GM13976 (cell line): ENCODE measurements at places on chromosomes 1 and 21.
A peak's percentile ranks its signal among the peaks of the same experiment; 100 is the strongest.

GRCh38 chr1:46554236-46554596 is 2.8 kb upstream of the KNCN start:
- DNase-seq, result no peak

GRCh38 chr1:66848193-66848592 is 47.1 kb upstream of the INSL5 start:
- DNase-seq, result no peak

- no peak for DNase-seq
These were observed 30.5 kb upstream of the B3GALT2 start for GRCh38 chr1:193216920-193217319.

GRCh38 chr1:198328458-198329032 is 171.7 kb downstream of the NEK7 start:
- DNase-seq, result no peak

- DNase-seq, result no peak
These were observed 34.9 kb upstream of the SCYL3 start for GRCh38 chr1:169928438-169929209.

DNA sequence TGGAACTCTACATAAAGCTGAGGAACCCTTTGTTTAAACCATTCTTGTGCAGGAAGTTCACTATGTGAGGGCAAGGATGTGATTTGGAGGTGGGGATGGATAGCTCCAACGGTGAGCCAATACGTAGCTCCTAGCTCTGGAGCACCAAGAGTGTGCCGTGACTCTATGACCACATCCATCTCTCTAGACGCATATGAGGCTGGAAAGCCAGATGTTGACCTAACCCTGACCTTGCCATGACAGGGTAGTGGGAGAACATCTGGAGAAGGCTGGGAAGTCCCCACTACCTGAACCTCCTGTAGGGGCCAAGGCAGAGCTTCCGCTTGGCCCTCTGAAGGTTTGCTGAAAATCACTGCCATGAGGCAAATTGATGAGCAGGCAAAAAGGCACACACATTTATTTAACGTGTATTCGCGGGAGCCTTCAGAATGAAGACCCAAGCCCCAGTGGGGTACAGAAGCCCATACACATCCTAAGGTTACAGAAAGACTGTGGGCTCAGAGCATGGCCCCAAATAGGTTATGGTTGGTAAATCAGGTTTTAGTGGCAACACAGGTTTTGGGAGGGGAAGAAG is 43.4 kb downstream of the EIF2D start:
- DNase-seq, result no peak

GRCh38 chr1:89085781-89086180 is 20.8 kb upstream of the GBP1 start:
- DNase-seq, result peak; percentile 57

- no peak for DNase-seq
These were observed 37.3 kb upstream of the IRF2BP2 start for GRCh38 chr1:234647245-234647644.

DNA sequence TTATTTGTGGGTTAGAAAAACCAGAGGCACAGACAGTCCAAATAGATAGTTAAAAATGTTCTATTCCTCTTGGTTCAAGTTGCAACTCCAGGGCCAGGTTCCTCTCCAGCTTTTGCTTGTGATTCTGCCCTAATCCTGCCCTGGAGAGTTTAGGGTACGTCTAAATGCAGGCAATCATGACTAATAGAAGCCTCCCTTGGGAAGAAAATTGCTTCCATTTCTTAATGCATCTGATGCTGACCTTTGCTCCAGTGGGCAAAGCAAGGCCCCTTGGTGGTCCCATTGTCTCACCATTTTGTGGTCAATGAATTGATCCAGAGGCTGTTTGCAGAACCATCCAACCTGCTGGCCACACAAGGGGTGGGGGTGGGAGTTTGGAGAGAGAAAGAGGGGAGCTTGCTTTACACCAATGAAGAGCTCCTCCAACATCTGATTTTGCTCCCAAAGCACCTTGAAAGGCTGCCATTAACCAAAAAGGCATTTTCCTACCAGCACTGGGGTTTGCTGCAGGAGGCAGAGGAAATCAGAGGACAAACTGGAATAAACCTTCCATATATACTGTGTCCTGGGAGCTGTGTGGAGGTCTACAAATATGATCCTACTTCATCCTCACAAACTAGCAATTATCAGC is 31.3 kb downstream of the C8B start:
- DNase-seq, result no peak

- DNase-seq, result no peak
These were observed at the start of gene KCNJ6 for GRCh38 chr21:37916310-37917051. Gene KCNJ6 (minus strand): TSS chr21:37916457. CDS start chr21:37840682, 75,775 bp downstream.

GRCh38 chr1:182141040-182141439 is 79.5 kb upstream of the ZNF648 start:
- DNase-seq, result no peak

- DNase-seq, result peak; percentile 52
These were observed 19.6 kb upstream of the KCNQ4 start for GRCh38 chr1:40763742-40764532.

- peak; percentile 32 for DNase-seq
These were observed 1.5 kb upstream of the KCNH1 start for GRCh38 chr1:211135342-211135950.

DNA sequence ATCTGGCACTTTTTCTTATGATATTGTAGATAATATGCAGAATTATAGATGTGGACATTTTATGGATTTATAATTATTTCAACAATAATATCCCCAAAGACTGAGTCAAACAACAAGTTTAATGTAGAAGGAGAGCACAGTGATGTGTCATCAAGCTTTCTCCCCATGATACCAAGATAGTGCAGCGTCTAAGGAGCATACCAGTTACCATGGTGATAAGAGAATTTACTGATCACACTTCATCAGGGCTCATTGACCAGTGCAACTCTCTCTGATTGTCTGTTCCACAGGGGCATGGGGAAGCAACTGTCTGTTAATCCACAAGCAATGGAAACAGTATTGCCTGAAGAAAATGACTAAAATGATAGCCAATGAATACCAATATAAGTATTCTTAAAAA is 209.6 kb upstream of the DPYD start:
- DNase-seq, result no peak

DNA sequence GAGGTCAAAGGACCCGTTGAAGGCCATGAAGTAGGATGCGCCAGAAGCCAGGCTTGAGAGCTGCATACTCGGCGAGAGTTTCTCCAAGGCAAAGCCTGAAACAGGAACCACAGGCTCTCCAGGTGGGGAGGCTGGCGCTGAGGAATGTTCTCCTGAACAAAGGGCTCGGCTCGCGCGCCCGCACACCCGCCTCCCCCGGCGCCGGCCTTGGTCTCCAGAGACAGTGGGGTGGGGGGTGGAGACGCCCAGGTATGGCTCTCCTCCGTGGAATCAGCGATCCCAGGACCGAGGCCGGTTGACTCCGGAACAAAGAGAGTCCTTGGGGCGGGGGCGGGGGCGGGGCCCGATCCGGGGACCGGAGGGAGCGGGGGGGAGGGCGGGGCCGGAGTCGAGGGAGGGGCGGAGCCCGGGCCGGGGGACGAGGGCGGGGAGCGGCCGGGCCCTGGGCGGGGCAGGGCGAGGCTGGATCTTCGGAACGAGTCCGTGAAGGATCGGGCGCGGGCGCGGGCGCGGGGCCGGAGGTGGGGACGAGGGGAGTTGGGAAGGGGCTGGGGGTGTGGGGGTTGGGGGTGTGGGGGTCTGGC is 85.0 kb downstream of the NKAIN1 start:
- peak; percentile 95 for DNase-seq

- no peak for DNase-seq
These were observed 183.6 kb downstream of the SEC16B start for GRCh38 chr1:177786176-177786745.

DNA sequence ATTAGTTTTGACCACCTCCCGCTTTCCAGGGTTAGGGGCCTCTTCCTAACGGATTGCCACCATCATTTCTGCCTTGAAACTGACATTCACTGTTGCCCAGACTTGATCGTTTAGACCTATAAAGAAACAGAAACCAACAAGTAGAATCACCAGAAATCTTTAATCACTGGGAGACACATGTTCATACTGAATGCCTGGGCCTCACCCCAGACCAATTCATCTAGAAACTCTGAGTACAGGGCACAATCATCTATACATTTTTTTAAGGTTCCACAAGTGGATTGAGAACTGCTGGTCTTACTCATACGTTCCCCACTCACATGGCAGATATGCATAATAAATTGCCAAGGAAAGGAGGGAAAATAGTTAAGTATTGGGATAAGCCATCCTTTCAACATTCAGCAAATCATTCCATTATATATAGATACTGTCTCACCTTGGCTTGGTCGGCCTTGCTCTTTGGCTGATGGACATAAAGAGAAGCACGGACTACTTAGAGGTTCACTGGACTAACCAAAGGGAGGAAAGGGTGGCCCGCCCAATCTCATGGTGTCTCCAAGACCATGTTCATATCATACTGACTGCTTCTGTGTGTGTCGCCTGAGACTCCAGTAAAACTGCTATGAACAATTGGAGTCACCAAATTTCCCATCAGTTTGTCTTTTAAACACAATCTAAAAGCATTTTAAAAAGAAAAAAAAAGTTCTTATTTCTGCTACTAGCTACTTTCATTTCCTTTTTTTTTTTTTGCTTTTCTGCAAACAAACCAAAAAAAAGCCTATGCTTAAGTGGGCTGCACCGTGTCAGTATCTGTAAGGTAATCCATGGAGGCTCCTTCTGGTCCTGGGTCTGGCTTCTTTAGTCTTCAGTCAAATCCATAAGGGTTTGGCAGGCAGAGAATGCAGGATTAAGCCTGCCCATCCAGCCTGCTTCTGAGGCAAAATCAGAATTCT is 9.4 kb upstream of the TARBP1 start:
- no peak for DNase-seq

GRCh38 chr1:89611721-89612120 is 21.2 kb upstream of the LRRC8C start:
- peak; percentile 78 for DNase-seq

DNA sequence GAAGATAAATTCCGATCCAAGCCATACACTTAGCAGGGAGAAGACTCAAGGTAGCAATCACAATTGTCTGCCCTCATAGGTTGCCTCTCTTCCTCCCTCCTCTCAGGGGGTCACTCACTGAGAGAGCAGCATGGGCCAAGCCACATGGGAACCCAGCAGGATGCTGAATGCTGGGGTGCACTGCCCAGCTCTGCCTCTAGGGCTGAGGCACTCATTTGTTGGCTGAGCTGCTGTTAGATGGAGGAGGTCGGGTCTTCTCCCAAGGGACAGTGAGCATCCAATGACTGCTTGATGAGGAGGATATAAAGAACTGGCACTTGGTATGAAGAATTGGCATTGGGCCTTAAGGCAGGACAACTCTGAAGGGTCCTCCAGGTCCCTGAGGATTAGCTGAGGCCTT is 418.8 kb downstream of the SIPA1L2 start:
- no peak for DNase-seq

DNA sequence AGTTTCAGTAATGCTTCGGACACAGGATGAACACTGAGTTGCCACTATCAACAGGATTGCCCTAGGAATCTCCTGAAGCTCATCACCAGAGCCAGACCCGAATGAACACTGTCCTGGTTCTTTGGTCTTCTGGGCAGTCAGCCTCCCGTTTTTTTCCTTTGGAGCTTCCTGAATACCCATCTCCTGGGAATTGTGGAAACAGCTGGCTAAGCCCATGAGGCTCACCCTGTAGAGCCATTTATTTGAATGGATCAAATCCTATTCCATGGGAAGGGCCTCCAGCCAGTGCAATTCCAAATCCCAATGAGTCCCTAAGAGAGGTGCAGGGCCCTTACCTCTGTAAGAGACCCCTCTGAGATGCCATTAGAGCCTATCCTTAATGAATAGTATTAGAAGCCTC is 5.9 kb downstream of the RCSD1 start:
- no peak for DNase-seq

DNA sequence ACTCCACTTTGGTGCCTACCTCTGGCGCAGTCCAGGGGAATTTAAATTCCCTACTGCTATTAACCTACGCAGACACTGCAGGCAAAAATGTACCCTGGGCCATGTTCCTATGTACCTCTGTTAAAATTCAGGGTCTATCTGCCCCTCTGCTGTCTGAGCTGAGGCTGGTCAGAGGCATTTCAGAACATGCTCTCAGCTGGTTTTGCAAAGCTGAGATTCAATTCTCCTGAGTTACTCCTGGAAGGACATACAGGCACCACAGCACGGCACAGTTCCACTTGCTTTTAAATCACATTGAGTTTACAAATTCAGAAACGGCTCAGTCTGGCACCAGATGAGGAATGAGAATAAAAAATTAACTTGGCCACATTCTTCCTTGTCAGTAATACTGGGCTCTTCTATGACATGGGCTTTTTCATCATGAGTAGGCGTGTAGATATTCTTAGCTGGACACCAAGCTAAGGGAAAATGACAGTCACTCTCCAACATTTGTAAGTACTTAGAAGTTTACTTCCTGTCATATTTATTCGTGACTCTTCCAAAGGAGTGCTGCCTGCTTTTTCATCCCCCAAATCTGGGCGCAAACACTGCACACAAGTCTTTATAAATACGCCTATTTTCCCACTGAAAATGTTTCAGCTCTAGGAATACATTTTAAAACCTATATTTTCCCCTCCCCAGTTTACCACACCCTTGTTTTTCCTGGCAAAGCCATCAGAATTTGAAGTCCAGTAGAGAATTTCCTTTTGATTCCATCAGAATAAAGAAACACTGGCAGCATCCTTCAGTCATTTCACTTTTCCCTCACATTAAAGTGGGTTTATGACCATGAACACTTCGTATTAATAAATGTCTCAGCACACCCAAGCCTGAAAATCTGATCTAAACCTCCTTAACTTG is 1.9 kb downstream of the C1orf198 start:
- DNase-seq, result no peak

DNA sequence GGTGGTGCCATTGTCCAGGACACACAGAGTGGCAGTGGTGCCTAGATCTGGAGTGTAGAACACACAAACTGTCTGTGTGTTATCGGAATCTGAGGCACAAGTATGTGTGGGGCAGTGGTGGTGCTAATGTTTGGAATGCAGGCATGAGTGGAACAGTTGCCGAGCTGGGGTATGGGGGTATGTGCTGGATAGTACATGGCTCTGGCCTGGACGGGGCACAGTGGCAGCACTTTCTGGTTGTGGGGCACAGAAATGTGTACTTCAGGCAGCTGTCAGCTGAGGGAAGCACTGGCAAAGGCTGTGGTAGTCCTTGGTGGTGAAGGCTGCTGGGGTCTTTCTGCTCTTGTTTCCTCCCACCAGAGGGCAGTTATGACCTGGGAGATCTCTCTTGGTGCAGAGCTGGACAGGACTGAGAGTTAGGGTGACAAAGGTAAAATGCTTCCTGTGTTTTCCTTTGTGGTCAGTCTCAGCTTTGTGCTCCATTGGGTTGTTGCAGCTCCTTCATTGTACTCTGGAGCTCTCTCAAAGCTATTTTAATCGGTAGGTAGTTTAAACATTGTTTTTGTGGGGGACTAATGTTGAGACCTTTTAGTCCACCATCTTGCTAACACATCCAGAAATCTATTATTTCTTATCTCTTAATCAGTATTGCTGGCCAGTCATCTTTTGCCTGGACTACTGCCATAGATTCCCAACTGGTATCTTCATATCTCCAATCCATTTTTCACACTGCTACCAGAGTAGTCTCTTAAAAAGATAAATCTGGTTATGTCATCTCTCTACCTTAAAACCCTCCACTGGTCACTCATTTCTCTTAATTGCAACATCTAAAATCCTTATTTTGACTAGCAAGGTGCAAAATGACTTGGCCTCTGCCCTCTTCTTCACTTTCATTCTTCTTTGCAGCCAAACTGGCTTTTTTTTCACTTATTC is 83.9 kb upstream of the NBPF4 start:
- no peak for DNase-seq

GRCh38 chr1:221693087-221693486 is 48.8 kb downstream of the DUSP10 start:
- DNase-seq, result no peak

- DNase-seq, result peak; percentile 88
These were observed 10.1 kb upstream of the LRRC71 start for GRCh38 chr1:156910309-156910782.
